ENCODE measurements at places on chromosomes 1 and 21.

DNA sequence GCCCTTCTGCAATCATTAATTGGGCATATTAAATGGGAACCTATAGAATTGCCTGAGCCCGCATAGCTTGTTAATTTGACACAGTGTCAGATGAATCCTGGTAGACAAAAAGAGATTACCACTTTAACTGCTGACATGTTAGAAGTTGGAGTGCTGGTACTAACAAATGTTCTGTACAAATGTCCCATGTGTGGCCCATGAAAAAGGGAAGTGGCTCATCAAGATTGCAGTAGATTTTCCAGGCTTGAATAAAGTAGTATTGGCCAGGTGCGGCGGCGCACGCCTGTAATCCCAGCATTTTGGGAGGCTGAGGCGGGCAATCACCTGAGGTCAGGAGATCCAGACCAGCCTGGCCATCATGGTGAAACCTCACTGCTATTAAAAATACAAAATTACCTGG lies 45.6 kb downstream of the GNPAT start:
- DNase-seq: no peak

DNA sequence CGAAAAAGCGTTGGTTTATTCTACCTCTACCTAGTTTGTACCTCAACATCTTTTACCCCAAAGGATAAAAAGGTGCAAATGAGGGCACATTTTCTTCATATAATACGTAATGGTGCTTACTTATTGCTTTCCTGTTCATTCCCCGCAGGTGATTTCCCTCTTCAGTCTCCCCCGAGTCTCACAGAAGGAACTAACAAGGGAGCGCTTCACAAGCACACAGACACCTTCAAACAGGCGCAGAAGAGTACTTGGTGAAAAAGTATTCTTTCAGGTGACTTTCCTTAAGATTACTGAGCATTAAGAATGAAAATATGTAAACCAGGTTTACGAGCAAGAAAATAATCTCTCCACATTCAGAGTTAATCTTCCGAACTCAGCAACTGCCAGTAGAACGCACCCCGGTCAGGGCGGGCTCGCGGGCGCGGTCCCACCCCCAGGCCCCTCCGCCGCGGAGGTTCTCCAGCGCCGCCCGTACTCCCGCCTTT lies 511 bp upstream of the RABGAP1L start:
- DNase-seq: no peak

GRCh38 chr1:203663821-203664220 lies 37.2 kb downstream of the ATP2B4 start:
- DNase-seq: no peak

- DNase-seq: no peak
Observed at GRCh38 chr1:82279241-82279640, 478.5 kb downstream of the ADGRL2 start.

- no peak for DNase-seq
Observed at GRCh38 chr1:193868425-193868824, 682.0 kb upstream of the B3GALT2 start.

DNA sequence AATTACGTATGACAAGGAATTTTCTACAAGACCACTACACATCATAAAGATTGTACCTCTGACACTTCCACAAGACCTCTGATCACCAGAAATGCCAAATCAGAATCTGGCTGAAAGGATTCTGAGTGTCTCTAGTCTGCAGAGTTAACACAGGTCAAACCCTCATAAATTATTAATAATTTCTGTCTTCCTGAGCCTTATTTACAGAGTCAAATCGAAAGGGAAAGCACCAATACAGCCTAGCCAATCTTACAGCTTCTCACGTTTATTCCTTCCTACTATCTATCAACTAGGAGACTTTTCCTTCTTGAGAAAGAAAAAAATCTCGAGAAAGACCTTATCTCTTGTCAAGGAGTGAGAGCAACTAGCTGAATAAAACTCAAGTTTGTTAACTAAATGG lies 2151.6 kb downstream of the MRPL39 start:
- DNase-seq: no peak

DNA sequence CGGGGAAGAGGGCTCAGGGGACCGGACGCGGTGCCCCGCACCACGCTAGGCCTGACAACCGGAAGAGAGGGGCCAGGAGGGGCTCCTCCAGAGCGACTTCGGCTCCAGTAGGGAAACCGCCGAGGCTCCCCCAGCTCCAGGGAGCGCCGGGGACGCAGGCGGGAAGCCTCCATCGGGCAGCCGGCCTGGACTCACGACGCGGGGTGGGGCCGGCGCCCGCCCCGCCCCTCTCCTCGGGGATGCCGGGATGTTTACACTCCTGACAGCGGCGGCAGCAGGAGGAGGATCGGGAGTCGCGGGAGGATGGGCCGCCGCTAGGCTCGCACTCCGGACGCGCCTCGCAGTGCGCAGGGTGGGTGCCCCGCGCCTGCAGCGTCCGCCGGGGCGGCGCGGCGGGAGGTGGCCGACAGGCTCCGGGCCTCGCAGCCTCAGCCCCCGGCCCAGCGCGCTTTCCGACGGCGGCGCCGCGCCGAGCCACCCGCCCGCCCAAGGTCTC lies at the start of gene NEK7:
Gene NEK7, plus strand, starts transcription at position 254 of the 496 bp plus-strand sequence. CDS start 75,583 bp downstream, outside the sequence.
- DNase-seq: no peak

GRCh38 chr1:211742272-211742671 lies 66.9 kb upstream of the NEK2 start:
- no peak for DNase-seq

DNA sequence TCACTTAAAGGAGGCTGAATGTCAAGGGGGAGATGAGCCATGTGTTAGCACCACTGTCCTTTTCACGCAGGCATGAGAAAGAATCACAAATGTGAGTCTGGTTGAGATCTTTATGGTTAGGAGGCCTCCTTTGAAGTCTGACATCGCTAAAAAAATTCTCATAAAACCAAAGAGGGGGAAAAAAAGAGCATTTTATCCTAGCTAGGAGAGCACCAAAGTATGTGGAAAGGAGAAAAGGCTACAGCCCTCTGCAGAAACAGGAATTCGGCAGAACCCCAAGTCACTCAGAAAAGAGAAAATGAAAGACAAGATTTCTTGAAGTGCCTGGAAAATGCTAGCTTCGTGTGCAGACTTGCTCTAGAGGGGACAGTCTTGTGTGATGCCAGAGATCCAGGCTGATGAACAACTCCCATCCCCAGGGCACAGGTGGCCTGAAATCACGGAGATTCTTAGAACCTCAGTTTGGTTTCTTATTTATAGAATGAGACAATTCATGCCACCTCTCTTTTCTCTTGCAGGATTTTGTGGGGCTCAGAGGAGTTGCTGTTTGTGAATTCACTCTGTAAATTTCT lies 61.5 kb downstream of the RUNX1 start:
- DNase-seq: no peak

DNA sequence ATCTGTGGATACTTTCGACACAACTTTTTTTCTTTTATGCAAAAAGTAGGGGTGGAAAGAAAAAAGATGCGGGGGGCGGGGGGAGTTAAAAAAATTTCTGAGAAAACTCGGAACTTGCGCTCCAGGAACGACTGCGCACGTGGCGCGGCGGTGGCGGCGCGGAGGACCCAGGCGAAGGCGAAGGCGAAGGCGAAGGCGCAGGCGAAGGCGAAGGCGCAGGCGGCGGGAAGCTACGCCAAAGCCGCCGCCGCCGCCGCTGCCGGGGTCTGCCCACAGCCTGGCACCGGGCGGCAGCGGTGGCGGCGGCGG lies 208 bp upstream of the BARHL2 start:
- no peak for DNase-seq

- no peak for DNase-seq
Observed at GRCh38 chr1:110086961-110087360, 16.5 kb upstream of the ALX3 start.

DNA sequence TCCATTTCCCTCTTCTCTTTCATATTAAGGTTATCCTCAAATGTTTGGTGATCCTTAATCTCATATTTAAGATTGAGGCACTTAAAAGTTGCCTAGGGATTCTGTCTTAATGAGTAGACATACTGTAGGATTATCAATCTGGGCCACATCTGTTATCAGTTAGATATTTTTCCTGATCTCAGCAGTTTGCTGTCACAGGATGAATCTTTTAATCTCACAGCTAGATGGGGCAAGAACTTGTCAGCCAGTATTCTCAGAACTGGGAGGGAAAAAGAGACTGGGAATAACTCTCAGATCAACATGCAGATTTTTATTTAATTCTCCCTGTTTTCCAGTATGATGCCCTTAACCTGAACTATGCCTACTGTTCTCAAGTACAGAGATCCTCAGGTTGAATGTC lies 14.0 kb downstream of the ZNF644 start:
- no peak for DNase-seq

GRCh38 chr1:239843541-239843940 lies 248.1 kb upstream of the FMN2 start:
- DNase-seq: no peak

DNA sequence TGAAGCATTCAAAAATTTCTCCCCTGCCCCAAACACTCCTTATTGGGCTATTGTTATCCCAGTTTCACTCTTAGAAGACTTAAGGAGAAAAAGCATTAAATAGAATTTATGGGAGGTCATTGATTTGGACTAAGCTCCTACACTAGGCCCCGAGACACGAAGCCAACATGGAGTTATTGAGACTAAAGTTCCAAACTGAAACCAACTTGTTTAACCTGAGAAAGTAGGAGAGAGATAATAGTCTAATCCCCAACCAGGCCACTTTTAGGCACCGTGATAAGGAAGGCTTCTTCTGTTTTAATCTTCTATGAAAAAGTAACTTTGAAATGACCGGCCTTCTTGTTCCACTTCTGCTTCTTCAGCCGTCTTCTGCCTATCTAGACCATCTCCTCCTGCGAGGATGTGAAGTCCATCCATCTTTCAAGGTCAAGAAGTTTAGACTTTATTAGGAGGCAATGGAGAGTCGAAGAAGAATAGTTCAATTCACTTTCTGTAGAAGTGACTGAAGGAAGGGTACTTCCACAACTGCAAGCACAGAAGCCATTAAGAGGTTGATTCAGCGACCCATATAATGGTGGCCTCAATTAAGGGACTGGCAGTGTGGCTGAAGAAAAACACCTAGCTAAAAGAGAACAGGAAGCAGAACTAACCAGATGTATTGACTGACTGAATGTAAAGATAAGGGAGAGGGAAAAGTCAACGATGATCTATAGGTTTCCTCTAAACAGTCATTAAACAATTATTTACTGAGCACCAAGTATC lies 428.8 kb downstream of the SMYD3 start:
- DNase-seq: no peak

GRCh38 chr1:110542725-110543124 lies 23.8 kb upstream of the KCNA10 start:
- no peak for DNase-seq

GRCh38 chr1:201175820-201176500 lies 14.7 kb upstream of the IGFN1 start:
- no peak for DNase-seq

DNA sequence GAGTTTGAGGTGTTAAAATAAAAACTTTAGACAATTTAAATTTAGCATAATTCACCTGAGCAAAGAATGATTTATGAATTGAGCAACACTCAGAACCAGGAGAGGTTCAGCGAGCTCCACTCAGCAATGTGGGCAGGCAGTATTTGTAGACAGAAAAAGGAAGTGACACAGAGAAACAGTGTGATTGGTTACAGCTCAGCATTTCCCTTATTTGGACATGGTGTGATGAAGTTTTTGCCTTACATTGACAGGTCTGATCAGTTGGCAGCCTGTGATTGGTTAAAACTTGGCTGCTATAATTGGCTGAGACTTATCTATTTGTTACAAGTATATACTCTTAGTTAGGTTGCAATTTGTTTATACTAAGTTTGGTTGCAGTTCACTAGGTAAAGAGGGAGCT lies 621.2 kb upstream of the PRMT6 start:
- no peak for DNase-seq

- no peak for DNase-seq
Observed at GRCh38 chr1:235513495-235514366, 9.5 kb upstream of the B3GALNT2 start.

DNA sequence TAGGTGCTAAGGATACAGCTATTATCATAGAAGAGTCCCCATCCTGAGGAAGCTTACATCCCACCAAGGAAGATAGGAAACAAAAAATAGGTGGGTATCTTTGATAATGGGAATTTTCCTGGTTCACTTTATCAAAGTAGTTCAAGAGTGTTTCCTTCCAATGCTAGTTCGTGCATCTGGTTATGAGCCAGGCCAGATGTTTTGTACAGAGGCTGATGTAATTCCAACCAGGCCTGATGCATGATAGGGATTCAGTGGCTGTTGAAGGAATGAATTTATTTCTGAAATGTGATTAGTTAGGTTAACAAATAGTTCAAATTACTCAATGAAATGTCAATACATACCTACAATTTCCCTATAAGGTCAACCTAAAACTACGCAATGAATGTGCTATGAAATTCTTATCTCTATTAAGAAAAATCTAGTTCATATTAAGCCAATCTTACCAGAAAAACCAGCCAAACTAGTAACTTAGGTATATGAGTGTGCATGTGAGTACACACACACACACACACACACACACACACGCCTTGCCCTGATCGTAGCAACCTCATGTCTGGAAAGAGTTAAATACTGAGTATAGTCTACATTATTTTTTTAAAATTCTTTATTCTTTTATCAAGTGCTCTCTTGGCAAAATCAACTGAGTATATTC lies 9.5 kb upstream of the ZBTB18 start:
- no peak for DNase-seq

DNA sequence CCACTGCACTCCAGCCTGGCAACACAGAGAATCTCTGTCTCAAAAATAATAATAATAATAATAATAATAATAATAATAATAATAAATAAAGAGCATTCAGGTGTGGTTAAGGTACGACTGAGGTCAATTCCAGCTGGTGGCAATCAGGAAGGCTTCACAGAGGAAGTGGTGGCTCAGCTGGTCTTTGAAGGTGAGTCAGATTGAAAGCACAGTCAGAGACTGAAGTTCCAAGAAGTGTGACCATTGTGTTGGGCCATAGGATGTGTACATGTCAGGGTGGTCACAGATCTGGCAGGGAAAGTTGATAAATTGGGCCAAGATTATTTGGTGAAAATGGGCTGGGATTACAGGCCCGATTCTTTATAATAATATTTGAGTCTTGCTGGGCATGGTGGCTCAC lies 31.0 kb upstream of the MED18 start:
- no peak for DNase-seq

DNA sequence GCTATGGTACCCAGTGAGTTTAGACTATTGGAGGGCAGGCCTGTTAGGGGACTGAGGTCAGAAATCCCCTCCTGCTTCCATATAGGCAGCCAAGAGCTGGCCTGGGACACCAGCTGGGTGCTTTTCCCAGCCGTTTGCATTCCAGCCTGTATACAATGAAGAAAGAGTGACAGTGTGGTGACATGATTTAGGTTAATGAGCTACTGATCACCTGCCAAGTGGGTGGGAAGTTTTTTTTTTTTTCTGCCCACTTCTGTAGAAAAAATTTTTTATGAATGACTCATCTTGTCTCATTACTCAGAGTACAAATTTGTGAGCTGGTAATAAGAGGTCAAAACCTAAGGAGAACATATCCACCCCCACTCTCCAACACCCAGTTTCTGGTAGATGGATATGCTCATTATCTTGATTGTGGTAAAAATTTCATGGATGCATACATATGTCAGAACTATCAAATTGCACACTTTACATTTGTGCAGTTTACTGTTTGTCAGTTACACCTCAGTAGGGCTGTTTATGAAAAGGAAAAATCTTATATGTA lies 16.4 kb upstream of the CGN start:
- no peak for DNase-seq

DNA sequence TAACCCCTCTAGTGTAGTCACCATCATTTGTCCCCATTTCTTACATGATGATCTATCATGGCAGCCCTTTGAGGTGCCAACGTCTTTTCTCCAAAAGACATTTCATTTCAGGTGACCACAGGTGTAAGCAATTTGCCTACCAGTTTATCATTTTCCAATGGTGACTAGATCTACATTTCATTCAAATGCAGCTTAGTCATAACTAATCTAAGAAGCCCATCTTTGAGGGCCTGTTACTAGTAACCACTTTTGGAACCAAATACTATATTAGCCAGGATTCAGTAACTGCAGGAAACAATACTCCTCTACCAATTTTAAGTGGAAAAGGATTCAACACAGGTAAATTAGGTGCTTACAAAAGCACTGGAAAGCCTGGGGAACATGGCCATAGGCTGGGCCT lies 30.6 kb upstream of the TMEM54 start:
- DNase-seq: no peak
